AG04450 (cell line): ENCODE measurements at places on chromosomes 1 and 21.

DNA sequence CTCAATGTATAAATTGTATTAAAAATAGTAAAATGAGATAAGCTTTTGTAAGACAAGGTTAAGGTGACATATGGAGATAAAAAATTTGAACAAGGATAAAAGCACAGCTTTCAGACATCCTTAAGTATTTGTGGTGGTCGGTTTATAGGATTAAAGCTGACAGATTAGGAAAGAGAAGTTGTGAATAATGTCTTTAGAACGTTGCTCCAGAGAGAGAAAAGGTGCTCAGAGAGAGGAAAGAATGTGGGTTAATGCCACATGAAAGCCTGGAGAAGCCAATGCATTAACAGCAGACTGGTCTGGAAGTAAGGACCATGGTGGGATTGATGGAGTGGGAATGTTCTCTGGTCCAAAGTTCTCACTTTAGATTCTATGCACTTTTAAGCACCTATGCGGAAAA, 44.8 kb downstream of the ATP6V1G3 start:
- DNase-seq, result no peak

DNA sequence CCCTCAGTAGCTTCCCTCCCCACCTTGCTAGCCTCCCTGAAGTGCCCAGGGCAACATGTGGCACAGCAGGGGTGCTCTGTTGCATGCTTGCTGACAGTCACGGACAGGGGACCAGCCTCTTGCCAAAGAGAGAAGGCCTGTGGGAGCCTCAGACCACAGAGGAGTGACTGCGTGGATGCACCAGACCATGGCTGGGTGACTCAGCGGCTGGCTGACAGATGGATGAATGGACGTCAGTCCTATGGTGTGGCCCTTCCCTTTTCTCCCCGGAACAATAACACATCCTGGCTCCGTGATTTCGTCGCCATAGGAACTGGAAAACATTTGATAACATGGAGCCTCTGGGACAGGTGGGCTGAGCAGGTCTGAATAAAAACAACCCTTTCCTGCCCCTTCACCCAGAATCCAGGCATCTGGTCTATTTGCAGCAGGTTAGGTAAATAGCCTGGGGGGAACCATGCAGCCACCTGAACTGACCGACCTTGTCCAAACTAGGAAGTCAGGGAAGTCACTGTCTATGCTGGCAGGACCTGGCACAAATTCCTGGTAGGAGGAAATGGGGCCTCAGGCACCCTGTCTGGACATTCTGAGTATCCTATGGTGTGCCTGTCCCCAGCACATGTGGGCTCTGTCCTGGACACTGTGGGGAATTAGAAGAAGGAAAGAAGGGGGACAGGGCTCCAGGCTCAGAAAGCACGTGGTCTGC, 53.3 kb downstream of the NENF start:
- peak; percentile 64 for DNase-seq

GRCh38 chr1:62435231-62436038, 1.4 kb upstream of the USP1 start:
- DNase-seq, result no peak

GRCh38 chr1:56578963-56579875, at the start of gene PLPP3:
Gene PLPP3, minus strand, starts transcription at chr1:56579563. Its CDS starts 547 bp downstream, at chr1:56579016.
- peak; percentile 91 for DNase-seq

DNA sequence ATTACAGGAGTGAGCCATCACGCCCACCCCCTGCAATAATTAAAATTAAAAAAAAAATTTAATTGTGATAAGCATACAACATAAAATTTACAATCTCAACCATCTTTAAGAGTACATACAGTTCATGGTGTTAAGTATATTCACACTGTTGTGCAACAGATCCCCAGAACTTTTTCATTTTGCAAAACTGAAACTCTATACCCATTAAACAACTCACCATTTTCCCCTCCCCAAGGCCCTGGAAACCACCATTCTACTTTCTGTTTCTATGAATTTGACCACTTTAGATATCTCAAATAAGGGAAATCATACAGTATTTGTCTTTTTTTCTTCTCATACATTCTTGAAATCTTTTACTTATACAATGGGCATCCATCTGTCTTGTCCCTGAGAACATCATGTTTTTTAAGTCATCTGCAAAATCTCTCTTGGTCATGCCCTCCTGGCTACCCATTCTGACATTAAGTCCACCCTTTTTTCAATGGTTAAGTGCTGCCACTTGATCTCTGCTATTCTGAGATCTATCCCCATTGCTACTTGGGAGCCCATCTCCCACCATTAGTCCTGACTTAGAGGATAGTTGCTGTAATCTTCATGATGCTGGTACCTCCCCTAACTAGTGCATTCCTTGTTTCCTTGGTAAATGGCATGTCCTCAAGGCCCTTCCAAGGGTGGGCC, 39.4 kb upstream of the ZFYVE9 start:
- no peak for DNase-seq

- DNase-seq, result no peak
Observed at GRCh38 chr1:161176468-161177111, 717 bp downstream of the B4GALT3 start.

- DNase-seq, result no peak
Observed at GRCh38 chr1:224181453-224181810, 1.6 kb upstream of the DEGS1 start.

- DNase-seq, result no peak
Observed at GRCh38 chr21:37793660-37794059, 122.6 kb downstream of the KCNJ6 start.

DNA sequence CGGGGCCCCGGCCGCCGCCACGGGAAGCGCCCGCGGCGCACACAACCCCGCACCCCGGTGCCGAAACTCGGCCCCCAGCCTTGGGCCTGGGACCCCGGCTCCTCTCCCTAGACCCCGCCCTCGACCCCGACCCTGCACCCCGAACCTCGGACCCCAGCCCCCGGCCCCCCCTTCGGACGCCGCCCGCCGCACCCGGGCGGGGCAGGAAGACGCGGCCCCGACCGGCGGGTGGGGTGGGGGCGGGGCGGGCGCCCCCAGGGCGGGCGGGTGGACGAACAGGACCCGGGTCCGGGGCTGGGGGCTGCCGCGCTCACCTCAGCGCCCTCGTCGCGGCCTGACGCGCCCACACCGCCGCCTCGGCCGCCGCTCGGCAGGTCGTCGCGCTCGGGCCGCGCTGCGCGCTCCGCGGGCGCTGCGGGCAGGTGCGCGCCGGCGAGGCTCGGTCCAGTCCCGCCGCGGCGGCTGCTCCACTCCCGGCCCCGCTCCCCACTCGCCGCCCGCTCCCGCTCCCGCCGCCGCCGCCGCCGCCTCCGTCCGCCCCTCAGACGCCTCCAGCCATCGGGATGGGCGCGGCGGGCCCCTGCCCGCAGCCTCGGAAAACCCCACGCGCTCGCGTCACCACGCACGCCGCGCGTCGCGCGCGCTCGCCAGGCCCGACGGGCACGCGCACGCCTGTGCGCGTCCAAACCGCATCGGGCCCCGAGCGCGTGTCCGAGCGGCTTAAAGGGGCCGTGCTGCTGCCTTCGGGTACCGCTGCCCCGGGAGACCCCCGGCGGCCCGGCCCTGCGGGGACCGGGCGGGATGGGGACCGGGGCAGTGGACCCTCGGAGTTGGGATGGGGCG, at the start of gene GNB1:
Gene GNB1, minus strand, starts transcription at position 582 of the 843 bp plus-strand sequence. CDS start 65,634 bp downstream, outside the sequence.
- peak; percentile 56 for DNase-seq

DNA sequence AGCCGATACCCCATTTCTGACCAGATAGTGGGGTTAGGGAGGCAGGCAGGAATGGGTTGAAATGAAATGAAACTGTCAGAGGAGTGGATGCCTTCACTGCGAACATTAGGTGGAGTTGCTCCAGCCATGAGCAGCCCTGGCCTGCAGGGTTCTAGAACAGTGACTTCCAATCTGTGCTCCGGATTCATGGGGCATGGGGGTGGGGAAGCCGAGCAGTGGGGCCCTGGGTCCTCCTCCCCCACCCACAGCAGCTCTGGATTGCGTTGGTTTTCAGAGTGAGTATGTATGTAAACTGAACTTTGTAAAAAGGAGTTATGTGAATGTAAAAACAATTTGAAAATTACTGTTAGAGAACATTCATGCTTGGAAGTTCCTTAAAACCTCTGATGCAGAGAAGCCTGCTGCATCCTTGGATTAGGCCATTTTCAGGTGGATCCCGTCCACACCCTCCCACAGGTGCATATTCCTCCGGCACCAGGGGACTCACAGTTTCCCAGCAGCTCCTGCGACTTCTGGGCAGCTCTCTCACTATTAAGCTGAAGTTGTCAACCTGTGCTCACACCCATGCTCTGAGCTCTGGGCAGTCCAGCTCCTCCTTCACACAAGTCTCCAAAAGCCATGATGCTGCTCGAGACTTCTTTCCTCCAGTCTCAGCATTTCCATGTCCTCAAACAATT, 54.4 kb upstream of the EDN2 start:
- DNase-seq, result no peak

- DNase-seq, result no peak
Observed at GRCh38 chr1:101150670-101151069, 86.1 kb upstream of the S1PR1 start.

DNA sequence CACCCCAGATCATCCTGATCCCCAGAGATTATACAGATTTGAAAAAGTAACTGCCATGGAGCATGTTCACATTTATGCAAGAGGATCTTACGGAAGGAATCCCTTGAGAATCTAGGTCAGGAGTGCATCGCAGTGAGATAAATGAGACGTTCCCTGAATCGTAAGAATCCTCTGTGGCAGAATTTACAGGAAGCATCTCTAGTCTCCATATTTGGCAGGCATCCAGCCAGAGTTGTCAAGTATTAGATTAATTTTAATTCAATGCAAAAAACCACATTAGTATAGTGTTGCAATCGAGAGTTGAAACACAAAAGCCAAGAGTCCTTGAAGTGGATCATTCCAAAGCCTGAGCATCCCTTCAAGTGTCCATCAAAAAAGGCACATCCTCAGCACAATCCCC, 100.8 kb downstream of the RRAGC start:
- DNase-seq, result no peak

GRCh38 chr1:208043691-208044181, 132.8 kb upstream of the CD34 start:
- DNase-seq, result no peak

DNA sequence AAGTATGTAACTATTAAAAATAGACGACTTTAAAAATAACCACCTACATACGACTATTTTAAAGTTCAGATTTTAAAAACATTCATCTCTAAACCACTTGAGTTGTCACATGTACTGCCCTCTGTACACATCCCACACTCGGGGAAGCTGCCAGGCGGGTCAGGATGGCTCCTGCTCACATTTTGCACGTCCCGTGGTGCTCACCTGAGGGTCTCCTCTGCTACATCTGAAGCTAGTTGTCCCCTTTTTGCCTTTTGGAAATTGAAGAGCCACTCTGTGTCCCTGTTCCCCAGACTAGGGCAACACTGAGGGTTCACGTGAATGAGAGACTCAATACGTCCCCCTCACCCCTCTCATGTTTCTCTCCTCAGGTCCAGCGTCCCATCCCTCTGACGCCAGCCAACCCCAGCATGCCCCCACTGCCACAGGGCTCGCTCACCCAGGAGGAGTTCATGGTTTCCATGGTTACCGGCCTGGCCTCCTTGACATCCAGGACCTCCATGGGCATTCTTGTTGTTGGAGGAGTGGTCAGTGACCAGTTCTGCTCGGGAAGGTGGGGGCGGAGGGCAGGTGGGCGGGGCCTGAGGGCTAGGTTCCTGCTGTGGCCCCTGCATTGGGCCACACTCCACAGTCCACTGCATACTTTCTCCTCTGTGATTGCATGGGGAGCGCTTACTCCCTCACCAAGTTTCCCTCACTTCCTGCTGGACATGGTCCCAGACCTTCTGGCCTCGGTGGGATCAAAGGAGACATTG, 13.0 kb upstream of the MIIP start:
- DNase-seq, result no peak

DNA sequence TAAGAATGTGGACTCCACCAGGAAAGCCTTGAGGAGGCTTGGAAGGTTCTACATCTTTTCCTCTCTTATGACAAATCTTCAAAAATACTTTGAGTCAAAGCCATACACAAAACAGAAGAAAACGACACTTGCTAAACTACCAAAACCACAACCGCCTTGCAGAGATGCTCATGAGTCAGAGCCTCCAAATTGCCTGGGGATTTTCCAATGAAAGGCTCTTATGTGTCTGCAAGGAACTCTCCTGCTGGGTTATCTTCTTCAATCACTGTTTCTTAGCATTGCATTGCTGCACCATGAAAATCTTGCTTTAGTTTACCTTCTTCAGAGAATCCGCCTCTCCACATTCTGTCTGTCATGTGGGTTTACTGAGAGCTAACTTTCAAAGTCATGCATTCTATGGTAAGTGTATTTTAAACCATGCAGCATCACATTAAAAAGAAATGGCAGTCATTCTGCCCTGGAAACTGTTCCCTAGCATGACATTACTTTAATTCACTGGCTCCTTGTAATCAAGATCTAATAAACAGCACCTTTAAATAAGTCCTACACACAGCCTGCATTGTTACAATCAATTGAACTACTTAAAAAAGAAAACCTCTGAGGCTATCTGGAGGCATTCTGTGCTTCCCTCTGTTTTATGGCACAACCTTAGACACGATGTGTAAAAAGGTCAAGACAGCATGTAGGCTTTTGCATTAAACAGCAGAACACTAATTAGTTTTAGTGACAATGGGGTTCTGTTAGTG, 210.0 kb upstream of the FOXD3 start:
- DNase-seq, result no peak

GRCh38 chr1:178048883-178049282, 45.0 kb upstream of the RASAL2 start:
- DNase-seq, result no peak

GRCh38 chr1:221720545-221720944, 21.3 kb downstream of the DUSP10 start:
- no peak for DNase-seq

GRCh38 chr1:204941421-204942338, 71.0 kb downstream of the NFASC start:
- DNase-seq, result no peak

GRCh38 chr1:35748326-35748725, 21.5 kb downstream of the CLSPN start:
- no peak for DNase-seq

- peak; percentile 76 for DNase-seq
Observed at GRCh38 chr1:214427871-214428277, 123.5 kb downstream of the PTPN14 start.

DNA sequence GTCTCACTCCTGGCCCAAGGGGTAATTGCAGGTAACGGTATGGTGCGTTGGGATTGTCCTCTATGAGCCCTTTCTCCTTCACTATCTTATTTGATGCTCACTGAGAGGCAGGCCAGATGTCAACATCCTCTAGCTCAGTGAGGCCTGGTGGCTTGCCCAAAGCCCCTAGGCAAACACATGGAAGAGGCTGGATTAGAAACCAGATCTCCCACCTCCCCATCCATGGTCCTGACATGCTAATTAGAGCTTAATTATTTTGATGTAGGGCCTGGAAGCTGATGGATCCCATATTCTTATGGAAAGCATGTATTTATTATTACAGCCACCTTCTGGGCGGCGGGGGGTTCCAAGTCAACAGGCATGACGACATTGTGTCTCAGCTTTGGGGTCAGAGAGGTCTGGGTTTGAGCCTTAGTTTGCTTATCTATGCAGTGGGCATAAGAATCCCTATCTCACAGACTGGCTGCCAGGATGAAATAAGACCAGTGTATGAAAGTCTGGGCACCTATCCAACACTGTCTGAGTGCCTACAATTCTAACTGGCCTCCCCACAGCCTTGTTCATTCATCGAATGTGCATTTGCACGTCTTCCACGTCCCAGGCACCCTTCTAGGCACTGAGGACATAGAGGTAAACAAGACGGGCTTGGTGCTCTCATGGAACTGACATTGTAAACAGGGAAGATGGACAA, 6.2 kb downstream of the SMPDL3B start:
- DNase-seq, result no peak

- DNase-seq, result no peak
Observed at GRCh38 chr1:44652445-44653106, 21.7 kb downstream of the TMEM53 start.

GRCh38 chr21:32917362-32918135, 108.2 kb upstream of the OLIG2 start:
- DNase-seq, result no peak
